Left kidney (tissue), 8 donors: ENCODE measurements at places on chromosomes 2 and 18. TPM values are rescaled to one million over a fixed set of nuclear protein-coding genes. Genes with fewer than 3 reads are reported as not detected.

Gene C2orf78
- polyA plus RNA-seq: not detected

DNA sequence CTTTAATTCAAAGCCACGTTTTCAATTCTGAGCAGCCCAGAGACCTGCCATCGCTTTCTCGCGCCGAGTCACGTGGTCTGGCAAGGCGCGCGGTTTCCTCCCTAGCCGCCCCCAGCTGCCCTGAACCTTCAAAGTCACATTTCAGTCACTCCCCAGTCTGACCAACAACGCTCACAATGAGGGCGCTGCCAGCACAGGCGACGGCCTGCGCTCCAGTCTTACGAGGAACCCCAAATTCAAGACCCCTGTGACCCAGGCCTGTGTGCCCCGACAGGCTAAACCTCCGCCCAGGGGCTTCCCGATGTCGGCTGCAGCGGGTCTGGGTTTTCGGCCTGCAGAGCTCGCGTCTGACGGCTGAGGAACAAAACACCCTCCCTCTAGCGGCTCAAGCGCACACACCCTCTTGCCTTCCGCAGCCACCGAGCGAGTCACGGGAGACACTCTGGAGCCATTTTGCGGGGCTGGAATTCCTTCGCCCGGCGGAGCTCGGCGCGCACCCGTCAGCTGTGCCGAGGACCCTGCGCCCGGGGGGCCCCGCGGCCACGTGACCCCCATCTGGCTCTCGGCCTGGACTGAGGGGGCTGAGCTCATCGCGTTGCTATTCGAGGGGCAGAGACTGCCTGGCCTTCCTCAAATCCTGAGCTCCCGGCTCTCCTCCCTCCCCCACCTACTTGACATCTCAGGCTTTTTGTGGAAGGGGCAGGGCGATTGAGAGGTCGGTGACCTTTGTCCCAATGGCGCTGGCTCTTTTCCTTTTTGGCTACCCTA lies 69.9 kb upstream of the ITGB6 start:
- peak; percentile 89 for DNase-seq

DNA sequence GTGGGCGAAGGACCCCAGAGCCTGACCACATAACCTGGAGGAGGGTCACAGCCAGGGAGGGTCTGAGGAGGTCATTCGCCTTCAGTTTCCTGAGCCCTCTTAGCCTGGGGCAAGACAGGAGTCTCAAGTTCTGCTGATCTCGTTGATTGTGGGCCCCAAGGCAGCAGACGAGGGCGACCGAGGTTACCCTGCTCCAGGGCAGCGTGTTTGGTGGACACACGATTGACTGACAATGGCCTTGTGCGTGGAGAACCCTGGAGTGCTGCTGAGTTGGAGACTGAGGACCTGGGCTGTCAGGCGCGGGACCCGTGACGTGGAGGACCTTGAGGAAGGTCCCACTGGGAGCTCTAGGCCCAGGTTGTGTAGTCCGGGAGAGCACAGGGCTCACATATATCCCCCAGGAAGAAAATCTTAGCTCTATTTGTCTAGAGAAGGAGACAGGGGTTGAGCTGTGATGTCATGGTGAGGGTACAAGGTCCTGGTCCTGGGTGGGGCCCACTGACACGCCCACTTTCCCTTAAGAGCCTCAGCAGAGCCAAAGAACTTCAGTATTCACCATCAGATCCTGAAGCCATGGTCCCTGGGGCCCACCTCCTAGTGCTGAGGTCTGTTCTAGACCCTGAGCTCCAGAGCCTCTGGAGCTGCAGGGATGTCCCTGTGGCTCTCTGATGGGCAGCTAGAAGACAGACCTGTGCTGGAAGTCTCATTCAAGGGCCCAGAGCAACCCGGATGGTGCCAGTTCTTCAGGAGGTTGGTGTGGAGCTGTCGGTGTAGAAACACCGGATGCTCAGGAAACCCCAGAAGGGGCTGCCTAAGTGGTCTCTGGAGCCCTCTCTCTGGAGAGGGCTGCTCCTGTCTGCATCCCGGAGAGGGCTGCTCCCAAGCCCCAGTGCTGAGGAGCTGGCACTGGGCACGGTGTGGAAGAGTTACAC lies 53.1 kb downstream of the DYSF start:
- no peak for DNase-seq

Gene SLC25A52
- 0.67 TPM for polyA plus RNA-seq

- DNase-seq: no peak
These were observed 8.5 kb upstream of the RALBP1 start for GRCh38 chr18:9466846-9467245.

- no peak for DNase-seq
These were observed 16.0 kb downstream of the CTIF start for GRCh38 chr18:48554610-48555400.

DNA sequence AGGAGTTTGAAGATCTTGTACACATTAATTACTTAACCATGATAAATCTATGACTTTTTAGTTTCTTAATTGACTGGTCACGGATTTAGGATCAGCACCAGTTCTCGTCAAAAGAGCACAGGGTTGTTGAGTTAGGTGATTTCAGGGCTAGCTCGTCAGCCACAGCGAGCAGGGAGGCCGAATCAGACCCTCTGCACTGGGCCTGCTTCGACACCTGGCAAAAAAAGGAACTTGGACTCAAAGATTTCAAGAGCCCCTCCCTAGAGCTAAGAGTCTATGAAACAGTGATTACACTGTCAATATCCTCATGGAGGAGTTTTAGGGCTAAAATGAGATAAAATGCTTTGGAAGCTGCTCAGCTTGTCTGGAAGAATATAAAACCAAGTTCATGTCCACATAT lies 4.6 kb upstream of the SERTAD2 start:
- DNase-seq: no peak

DNA sequence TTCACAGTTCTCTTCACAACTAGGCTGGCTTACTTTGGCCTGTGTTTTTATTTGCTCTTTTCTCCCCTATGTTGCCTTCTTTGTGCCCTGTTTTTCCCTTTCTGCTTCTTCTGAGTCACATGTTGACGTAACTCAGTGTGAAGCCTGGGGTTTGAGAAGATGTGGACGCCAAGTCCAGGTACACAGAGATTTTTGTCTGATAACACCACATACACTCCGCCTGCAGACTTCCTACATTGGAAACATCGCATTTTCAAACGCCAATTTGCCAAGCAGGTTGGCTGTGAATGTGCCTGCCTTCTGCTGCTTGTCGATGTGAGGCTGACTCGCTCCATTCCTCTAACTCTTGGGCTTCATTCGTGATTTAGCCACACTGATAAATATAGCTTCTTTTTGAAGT lies 62.6 kb upstream of the FN1 start:
- no peak for DNase-seq

GRCh38 chr18:28689588-28689987 lies 512.7 kb upstream of the CDH2 start:
- DNase-seq: no peak

DNA sequence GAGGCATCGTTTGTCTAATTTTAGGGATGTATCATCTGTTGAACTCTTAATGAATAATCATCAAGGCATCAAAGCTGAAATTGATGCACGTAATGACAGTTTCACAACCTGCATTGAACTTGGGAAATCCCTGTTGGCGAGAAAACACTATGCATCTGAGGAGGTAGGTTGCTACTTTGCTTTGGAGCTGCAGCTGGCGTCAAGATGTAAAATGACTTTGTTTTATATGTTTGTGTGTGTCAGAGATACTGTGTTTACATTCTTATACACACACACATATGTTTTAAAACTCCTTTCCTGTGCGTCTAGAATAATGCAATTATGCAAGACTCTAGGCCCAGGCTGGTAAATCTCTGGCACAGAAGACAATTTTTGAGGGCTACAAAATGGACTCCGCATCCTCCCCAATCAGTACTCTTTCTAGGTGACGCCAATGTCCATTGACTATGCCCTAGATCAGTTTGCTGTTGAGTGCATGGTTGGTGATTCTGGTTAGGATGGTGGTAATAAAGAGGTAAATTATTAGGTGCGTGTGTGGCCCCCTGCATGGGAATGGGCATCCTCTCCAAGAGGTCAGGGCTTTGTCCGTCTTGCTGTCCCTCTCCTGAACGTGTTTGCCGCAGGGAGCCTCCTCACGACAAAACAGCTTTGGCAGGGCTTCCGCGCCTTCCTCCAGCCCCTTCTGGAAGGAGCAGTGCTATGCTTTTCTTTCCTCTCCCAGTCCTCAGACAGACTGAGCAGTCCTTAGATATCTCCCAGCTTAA lies 68.2 kb upstream of the EML6 start:
- no peak for DNase-seq

- no peak for DNase-seq
These were observed 211.8 kb downstream of the FAM210A start for GRCh38 chr18:13514558-13514957.

Gene OR6B2
- polyA plus RNA-seq: not detected

GRCh38 chr2:37291680-37292079 lies 33.0 kb downstream of the PRKD3 start:
- DNase-seq: no peak

DNA sequence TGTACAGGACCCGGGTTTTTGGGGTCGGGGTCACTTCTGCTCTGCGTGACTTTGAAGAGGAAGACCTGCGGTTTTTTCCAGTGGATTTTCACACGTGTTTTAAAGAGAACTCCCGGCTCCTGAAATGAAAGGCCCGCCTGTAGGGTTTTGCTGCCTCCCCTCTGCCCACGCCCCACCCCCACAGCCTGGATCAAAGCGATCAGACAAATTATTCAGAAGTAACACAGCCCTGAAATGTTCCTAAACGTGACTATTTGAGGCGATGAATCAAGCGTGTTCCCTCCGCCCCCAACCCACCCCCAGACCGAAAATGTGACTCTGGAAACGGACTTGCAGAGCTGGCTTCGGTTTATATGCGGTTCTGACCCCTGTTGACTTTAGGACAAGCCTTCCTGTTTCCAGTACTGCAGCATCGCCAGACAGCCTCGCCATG lies 28.7 kb upstream of the SMIM21 start:
- DNase-seq: no peak

GRCh38 chr2:202096736-202097135 lies 23.7 kb downstream of the KIAA2012 start:
- DNase-seq: no peak

Gene SALL3
- 9.6 TPM for polyA plus RNA-seq

- no peak for DNase-seq
These were observed 663.1 kb downstream of the ERBB4 start for GRCh38 chr2:211875488-211875887.

- no peak for DNase-seq
These were observed 258.3 kb downstream of the HAUS1 start for GRCh38 chr18:46362533-46362932.

DNA sequence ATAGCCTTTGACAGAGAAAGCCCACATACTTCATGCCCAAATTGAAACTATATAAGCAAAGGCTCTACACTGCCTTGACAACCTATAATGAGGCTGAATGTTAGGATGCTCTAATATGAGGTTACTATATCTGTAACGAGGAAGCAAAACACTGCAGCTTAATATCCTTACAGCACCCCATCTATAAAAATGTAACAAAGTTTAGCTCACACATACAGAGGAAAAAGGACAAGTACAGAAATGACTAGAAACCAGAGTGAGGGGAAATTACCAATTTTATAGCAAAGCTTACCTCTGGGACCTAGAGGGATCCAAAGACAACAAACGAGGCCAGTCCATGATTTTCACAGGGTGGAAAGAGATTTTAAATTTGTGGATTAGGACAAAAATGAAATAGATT lies 138.5 kb downstream of the COL4A4 start:
- DNase-seq: no peak

DNA sequence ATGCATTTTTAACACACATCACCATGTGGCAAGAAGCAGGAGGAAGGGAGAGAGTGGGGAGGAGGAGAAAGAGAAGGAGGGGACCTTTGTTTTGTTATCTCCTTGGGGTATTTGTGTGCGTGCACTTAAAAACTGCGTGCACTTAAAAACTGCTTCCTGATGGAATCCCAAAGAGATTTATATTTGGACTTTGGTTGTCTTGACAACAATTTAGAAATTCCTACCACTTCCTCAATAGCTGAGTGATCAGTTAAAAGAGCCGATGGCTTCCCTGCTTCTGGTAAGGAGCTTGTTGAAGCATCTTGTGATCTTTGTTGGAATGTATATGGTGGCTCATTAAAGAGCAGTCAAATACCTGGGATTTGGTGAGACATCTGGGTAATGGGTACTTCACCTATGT lies 4.5 kb downstream of the RAB31 start:
- no peak for DNase-seq

Gene CCDC121
- polyA plus RNA-seq: 12.0 TPM

Gene PCARE
- 0.43 TPM for polyA plus RNA-seq

GRCh38 chr2:144162652-144163051 lies 357.3 kb downstream of the ZEB2 start:
- no peak for DNase-seq

DNA sequence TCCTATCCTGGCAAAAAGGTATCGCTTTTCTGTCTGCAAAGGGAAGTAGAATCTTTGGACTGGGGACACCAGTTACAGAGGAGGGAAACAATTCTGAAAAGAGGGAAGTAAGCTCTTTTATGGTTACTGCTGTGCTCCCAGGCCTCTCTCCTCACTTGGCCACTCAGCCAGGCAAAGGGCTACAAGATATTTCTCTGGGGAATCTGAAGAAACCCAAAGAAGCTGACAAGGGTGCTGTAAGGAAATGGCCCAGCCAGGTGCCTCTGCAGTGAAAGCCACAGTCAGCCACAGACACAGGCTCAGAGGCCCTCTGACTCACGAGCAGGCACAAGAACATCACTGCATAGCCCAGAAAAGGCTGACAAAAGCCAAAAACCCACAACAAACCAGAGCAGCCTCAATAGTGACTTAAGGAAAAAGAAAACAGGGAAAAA lies 5.8 kb downstream of the HDLBP start:
- no peak for DNase-seq

GRCh38 chr2:16660114-16660513 lies 5.5 kb downstream of the CYRIA start:
- no peak for DNase-seq

Gene SP100
- 33.5 TPM for polyA plus RNA-seq

DNA sequence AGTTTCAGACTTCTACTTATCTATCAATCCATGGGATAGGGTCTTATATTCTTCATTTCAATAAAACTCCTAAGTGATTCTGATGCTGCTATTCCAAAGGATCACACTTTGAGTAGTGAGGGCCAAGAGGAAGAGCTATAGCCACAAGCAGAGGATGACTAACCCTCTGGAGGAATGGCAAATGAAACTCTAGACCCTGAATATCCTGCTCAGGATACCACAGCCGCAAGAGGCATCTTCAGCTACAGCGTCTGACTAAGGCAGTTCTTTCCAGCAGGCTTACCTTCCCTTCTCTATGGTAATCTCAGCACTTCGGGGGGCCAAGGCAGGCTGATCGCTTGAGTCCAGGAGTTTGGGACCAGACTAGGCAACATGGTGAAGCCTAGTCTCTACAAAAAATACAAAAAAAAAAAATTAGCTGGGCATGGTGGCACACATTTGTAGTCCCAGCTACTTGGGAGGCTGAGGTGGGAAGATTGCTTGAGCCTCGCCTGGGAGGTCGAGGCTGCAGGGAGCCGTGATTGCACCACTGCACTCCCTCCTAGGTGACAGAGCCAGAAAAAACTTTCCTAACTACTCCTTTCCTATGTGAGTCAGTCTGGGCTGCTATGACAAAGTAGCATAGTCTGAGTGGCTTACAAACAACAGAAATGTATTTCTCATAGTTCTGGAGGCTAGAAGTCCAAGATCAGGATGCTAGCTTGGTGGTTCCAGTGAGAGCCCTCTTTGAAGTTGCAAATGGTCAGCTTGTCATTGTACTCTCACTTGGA lies 371.9 kb downstream of the IRS1 start:
- DNase-seq: no peak

- DNase-seq: no peak
These were observed 426.7 kb upstream of the SMIM21 start for GRCh38 chr18:75854174-75854573.

Gene KCNG2
- 0.13 TPM for polyA plus RNA-seq

Gene CD226
- 3.4 TPM for polyA plus RNA-seq

- DNase-seq: no peak
These were observed 10.6 kb upstream of the CHRNA1 start for GRCh38 chr2:174774886-174775285.
